ENCODE measurements at places on chromosomes 6 and 20. TPM values are rescaled to one million over a fixed set of nuclear protein-coding genes. Genes with fewer than 3 reads are reported as not detected.

The LAMA4 gene
- 4.5 TPM for total RNA-seq

GRCh38 chr6:112065426-112065986 lies 11.6 kb downstream of the CCN6 start:
- no peak for DNase-seq

DNA sequence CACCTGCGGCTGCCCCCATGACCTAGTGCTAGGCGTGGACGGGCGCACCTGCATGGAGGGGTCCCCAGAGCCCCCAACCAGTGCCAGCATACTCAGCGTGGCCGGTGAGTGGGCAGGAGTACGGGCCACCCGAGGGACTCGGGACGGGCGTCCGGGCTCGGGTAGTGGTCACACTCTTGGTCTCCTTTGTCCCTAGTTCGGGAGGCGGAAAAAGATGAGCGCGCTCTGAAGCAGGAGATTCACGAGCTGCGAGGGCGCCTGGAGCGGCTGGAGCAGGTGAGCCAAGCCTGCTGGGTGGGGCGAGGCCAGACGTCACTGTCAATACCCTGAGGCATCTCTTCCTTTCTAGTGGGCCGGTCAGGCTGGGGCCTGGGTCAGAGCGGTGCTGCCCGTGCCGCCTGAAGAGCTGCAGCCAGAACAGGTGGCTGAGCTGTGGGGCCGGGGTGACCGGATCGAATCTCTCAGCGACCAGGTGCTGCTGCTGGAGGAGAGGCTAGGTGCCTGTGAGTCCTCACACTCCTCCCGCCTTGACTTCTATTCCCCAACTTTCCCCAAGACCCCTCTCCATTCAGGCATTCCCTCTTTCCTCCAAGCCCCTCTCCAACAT lies 2.9 kb downstream of the EGFL8 start:
- DNase-seq: no peak

DNA sequence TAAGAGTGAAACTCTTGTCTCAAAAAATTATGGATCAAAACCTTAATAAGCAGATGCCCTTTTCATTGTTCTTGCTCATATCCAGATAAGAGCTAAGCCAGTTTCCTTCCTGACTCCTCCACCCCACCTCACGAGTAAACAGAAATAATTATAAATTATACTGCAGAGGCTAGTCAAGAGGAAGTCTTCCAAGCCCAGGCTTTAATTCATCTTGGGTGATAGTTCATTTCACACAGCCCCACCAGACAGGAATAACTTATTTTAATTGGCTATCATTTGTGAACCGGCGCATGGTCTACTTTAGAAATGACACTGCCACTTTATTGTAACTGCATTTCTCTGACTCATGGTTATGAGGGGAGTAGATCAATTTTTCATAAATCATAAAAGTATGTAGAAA lies 102.0 kb downstream of the BTBD3 start:
- no peak for DNase-seq

- DNase-seq: no peak
These were observed 266.5 kb downstream of the C6orf118 start for GRCh38 chr6:165042912-165043311.

DNA sequence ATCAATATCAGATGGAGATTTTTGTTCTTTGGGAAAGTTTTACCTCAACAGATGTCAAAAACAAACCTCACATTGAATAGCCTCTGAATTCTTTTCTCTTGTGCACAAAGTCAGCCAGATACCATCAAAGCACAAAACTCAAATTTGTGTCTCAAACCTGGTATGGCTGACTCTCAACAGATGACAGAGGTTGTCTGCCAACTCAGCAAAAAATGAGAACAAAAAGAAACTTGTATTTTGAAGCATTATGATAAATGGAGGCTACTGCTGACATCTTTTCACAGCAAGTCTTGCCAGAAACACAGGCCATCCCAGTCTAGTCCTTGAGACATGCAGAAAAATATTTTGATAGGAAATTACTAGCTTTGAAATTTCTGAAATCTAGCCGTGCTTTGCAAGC lies 79.8 kb downstream of the KIF16B start:
- no peak for DNase-seq

DNA sequence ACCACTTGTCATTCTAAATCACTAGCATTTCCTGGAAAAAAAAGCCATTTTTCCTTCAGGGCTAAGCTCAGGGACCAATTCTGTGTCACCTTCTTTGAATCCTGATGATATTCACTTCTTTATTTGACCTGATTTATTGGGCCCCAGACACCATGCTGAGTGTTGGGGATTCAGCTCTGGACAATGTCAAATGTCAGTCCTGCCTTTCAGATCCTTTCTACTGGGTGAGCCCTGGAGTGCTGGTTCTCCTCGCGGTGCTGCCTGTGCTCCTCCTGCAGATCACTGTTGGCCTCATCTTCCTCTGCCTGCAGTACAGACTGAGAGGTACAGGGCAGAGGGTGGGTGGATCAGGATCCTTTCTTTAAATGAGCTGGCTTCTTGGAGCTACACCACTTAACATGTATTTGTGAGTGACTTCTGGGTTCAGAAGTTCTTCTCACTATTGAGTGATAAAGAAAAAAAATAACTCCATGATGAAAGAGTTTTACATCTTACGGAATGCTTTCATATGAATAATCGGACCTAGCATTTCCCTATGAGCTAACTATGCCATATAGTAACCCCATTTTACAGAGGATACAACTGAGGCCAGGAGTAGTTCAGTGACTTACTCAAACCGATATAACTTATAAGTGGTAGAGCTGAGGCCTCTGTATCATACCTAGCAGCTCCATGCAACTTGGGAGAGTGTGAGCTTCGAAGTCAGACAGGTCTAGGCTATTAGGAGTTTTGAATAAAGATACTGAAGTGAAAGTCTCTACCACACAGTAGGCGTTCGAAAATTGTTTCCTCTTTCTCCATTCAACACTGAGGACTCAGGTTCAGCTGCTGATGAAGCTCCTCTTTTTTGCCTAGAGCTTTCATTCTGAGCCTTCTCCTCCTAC lies 9.3 kb downstream of the MOG start:
- no peak for DNase-seq

DNA sequence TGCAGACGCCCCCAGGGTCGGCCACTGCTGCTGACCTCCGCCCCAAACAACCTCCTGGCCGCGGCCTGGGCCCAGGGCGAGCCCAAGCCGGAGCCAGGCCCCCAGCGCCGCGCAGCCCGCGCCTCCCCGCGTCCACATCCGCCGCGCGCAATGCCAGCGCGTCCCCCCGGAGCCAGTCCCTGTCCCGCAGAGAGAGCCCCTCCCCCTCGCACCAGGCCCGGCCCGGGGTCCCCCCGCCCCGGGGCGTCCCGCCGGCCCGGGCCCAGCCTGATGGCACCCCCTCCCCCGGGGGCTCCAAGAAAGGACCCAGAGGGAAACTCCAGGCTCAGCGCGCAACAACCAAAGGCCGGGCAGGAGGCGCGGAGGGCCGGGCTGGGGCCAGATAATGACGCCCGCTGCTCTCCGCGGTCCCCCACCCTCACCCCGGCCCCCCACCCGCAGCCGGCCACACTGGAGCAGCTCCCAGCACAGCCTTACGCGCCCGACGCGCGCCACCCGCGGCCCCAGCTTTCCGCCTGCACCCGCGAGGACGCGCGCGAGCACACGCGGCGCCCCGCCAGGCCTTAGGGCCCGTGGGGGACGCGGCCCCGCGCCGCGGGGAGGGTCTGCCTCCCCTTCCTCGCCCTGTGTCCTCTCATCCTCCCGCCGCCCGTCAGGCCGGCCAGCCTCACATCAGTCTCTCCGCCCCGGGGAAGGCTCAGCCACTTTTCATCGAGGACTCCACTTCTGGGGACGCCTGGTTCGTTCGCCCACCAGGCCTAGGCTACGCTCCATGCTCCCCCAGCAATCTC lies 12.9 kb upstream of the SLC22A7 start:
- DNase-seq: no peak

- no peak for DNase-seq
These were observed 293.8 kb downstream of the ZNF217 start for GRCh38 chr20:53299831-53300230.

DNA sequence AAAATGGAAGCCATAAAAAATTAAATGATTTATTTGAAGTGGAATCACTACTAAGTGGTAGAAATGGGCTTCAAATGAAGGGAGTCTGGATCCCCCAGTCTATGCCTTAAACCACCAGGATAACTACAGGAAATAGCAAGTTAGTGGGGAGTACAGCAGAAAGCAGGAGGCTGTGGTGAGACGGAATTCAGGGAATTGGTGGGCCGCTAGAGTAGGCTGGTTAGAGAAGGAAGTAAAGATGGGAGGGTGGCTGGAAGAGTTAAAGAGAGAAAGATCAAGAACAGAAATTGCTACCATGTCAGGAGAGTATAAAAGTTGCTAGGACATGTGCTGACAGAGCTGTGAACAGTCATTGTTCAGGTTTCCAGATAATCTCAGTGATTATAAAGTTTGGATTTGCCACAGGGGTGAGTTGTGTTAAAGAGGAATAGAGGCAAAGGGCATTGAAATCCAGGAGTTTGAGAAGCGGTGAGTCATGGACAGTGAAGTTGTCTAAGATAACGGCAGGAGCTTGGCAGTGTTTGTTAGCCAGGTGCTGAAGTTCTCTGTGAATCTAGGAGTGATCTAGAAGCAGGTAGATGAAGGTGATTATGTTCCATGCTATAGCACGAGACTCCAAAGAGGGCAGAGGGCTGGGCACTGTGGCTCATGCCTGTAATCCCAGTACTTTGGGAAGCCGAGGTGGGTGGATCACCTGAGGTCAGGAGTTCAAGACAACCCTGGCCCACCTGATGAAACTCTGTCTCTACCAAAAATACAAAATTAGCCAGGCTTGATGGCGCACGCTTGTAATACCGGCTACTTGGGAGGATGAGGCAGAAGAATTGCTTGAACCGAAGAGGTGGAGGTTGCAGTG lies 13.7 kb upstream of the HINT3 start:
- no peak for DNase-seq

Measured in liver (tissue), 10 donors.